Femur (tissue), 1 donor: ENCODE measurements at places on chromosomes 11 and 22.

DNA sequence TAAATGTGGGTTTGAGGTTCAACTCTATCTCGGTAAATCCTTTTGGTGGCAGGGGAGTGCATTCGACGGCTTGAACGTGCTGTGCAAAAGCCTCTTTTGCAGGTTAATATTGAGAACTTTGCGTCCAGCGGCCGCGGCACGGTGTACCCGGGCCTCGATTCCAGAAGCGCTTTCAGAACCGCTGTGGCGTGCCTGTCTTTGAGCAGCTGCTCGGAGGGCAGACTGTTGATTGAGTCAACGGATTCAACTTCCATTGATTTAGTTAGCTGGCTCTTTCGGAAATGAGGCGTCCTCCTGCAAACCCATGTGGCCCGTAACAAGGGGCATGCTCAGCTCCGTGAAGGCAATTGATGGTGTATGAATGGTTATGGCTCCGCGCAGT lies 1247.8 kb downstream of the BRD1 start:
- no peak for DNase-seq

- DNase-seq, result no peak
Observed at GRCh38 chr11:66626926-66627325, 10.5 kb downstream of the RBM14 start.

- DNase-seq, result no peak
Observed at GRCh38 chr11:17221968-17222367, 14.2 kb upstream of the PIK3C2A start.

DNA sequence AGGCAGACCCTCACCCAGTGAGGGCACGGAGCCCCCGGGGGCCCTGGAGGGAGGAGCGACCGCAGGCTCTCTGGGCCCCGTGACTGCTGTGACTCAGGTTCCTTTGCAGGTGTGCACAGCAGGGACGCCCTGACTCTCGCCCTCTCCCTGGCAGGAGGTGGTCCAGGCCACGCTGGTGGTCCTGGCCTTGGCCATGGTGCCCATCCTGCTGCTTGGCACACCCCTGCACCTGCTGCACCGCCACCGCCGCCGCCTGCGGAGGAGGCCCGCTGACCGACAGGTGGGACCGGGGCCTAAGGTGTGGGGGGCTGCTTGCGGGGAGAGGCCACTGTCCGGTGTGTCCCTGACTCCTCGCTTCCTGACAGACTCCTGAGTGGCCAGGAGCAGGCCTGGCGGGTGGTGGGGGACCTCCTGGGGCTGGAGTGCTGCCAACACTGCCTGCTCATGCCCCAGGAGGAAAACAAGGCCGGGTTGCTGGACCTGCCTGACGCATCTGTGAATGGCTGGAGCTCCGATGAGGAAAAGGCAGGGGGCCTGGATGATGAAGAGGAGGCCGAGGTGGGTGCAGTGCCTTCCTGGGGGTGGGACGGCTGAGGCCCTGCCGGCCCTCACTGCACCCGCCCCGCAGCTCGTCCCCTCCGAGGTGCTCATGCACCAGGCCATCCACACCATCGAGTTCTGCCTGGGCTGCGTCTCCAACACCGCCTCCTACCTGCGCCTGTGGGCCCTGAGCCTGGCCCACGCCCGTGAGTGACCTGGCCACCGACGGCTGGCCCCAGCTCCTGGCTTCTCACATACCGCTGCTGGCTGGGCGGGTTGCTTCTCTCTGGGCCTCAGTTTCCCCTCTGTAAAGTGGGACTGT lies 10.9 kb downstream of the TCIRG1 start:
- no peak for DNase-seq

DNA sequence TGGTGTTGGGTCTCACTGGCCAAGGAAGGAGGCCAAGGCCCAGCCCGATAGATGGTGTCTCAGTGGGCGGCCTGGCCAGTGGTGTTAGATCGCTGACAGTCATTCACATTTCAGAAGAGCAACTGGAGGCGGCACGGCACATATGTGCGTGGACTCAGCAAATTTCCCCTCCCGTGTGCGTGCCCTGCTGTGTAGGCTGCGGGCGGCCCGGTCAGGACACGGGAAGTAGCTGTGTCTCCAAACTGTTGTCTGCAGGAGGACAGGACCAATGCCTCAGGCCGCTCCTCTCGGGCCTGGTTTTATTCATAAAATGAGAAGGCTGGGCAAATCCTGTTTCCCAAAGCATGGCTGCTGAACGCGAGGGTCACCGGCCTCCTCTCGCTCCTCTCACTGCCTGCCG lies 711.7 kb downstream of the BRD1 start:
- no peak for DNase-seq

DNA sequence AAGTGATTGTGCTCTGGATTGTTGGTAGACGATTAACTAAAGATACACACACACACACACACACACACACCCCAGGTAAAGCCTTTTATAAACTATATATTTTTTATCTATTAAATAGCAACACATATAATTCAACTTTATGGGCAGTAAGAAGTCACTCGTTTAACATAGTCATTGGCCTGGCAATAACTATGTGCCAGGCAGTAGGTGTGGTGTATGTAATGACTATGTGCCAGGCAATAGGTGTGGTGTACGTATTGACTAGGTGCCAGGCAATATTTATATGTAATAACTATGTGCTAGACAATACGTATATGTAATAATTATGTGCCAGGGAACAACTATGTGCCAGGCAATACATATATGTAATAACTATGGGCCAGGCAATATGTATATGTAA lies 40.0 kb upstream of the TENM4 start:
- no peak for DNase-seq

DNA sequence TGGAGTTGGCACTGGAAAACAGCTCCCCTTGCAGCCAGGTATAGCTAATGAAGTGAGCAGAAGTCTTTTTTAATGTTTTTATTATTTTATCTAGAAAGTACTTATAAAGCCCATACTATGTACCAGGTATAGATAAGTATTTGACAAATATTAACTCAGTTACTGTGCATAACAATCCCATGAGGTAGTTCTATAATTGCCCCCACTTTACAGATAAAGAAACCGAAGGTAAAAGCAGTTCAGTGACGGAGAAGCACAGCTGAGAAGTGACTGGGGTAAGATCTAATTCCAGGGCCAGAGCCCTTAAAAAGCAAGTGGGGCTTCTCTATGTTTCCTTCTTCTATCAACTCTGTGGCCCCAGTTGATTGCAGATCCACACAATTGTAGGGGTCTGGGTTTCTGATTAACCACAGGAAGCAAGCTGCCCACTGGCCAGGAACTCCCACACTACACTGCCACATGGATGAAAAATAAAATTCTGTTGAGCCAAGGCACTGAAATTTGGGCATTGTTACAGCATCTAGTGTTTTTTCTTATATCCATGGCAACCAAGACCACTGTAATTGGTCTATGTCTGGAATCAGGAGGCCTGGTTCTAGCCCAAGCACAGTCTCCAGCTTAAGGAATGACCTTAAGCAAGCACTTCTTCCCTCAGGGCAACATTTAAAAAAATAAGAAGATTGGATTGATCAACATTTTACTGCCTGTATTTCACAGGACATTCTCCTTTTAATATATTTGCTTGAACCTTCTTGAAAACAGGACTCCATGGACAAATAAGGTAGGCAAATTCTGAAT lies 55.3 kb upstream of the TEAD1 start:
- DNase-seq, result no peak

GRCh38 chr22:37762389-37762836 lies 45.3 kb upstream of the GCAT start:
- DNase-seq, result no peak

DNA sequence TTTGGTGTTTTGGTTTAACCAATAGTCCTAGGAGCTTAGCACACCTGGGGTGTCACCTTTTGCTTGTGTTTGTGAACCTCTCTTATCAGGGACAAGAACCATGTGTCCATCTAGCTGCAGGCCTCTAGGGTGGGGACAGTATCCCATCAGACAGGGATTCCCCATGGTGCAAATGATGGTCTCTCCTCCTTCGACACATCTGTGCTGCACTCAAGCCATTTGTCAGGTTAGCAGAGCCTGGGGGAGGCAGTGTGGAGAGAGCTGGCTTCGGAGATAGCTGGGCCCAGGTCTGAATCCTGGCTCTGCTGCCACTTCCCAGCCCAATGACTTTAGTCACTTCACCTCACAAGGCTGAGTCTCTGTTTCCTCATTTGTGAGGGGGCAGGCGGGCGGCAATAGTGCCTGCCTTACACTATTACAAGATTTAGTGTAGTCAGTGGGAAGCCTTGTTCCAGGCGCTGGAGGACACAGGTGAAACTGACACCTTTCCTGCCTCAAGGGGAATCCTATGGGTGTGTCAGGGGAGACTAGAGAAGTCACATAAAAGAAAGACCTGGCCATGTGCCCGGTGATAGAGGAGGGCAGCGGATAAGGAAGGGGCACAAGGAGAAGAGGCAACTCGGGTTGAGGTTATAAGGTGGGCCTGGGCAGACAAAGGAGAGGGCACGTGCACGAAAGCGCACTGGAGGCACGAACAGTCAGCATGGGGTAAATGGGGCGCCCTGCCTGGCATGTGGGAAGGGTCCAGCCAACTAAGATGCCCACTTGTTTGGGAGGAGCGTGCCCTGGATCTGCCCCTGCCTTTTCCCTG lies 12.6 kb downstream of the KLHL35 start:
- no peak for DNase-seq

- DNase-seq, result no peak
Observed at GRCh38 chr11:8190431-8190830, 21.6 kb upstream of the RIC3 start.

DNA sequence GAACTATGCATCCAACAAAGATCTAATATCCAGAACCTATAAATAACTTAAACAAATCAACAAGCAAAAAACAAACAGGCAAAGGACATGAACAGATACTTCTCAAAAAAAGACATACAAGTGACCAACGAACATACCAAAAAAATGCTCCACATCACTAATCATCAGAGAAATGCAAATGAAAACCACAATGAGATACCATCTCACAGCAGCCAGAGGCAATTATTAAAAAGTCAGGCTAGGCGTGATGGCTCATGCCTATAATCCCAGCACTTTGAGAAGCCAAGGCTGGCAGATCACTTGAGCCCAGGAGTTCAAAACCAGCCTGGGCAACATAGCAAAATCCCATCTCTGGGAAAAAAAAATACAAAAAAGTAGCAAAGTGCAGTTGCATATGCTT lies 10.7 kb downstream of the SAA4 start:
- no peak for DNase-seq

- DNase-seq, result no peak
Observed at GRCh38 chr11:134149371-134149770, 74.4 kb downstream of the NCAPD3 start.

DNA sequence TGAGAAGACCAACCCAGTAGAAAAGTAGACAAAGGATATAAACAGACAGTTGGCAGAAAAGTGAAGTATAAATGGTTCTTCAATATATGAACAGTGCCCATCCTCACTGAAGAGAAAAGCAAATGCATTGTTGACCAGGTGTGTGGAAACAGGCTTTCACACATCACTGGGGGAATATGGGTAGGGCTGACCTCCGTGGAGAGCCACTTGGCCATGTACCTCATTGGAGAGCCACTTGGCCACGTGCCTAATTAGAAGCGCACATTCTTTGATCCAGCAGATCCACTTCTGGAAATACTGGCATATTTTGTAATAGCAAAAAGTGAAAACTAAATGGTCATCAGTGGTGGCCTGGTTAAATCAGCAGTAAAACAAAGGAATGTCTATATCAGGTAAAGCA lies 43.2 kb downstream of the PPP6R3 start:
- no peak for DNase-seq

DNA sequence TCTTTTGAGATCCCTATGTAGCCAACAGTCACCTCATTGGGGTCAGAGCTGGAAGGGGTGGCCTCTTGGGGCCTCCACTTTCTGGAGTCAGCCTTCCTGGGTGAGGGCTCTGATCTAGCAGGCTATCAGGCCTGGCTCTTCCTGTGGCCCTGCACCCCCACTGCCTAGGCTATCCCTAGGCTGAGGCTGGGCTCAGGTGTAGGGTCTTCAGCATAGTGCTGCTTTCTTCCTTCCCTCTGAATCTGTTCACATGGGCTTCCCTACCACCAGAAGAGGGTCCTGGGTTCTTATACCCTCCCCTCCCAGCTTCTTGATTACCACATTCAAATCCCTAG lies 456 bp upstream of the SPI1 start:
- no peak for DNase-seq

- DNase-seq, result no peak
Observed at GRCh38 chr22:35582218-35582860, 34.8 kb downstream of the MB start.
